ENCODE measurements at places on chromosomes 3 and 15. TPM values are rescaled to one million over a fixed set of nuclear protein-coding genes. Genes with fewer than 3 reads are reported as not detected.

Gene ZNF80
- not detected for total RNA-seq

Gene GPR149
- not detected for total RNA-seq

Gene FSIP1
- 0.47 TPM for total RNA-seq

Gene IGF1R
- total RNA-seq: 11.9 TPM

Gene ARGFX
- not detected for total RNA-seq

Gene RAB6B
- 1.1 TPM for total RNA-seq

Gene RNF123
- total RNA-seq: 21.2 TPM

Gene IQCF5
- not detected for total RNA-seq

Gene TMEM40
- not detected for total RNA-seq

Measured in mammary microvascular endothelial cell (primary cell).